ENCODE measurements at places on chromosomes 16 and 17.

DNA sequence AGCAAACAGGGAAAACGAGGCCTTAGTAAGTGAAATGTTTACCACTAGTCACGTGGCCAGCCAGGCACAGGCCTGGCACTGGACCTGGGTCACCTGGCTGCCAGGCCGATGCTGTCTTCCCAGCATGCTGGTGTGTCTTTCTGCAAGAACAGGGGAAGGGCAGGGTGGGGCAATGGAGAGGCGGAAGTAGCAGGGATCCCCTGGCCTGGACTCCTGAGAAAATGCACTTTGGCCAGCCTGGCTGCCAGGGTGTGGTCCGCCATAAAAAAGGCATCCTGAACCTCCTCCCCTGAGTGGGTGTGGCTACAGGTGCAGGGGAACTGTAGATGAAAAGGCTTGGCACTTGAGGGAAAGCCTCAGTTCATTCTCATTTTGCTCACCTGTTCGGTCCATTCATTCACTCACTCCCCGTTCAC lies 1.0 kb upstream of the ANKRD40CL start:
- no peak for DNase-seq

DNA sequence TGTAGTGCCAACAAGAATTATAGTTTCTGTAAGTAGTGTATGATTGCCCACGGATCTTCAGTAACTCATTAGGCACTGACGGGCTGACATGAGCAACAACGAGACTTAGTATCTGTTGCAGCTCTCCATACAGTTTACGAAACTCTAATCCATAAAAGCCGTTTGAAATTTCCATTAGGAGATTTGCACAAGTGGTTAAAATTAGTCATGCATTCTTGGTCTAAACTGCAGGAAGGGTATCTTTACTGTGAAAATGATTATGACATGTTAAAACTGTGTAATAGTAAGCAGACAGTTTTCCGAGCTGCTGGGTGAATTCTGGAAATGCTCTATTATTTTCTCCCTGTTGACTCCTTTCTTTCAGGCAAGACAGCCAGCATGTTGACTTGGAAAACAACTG lies 605.0 kb downstream of the WWOX start:
- DNase-seq: no peak

DNA sequence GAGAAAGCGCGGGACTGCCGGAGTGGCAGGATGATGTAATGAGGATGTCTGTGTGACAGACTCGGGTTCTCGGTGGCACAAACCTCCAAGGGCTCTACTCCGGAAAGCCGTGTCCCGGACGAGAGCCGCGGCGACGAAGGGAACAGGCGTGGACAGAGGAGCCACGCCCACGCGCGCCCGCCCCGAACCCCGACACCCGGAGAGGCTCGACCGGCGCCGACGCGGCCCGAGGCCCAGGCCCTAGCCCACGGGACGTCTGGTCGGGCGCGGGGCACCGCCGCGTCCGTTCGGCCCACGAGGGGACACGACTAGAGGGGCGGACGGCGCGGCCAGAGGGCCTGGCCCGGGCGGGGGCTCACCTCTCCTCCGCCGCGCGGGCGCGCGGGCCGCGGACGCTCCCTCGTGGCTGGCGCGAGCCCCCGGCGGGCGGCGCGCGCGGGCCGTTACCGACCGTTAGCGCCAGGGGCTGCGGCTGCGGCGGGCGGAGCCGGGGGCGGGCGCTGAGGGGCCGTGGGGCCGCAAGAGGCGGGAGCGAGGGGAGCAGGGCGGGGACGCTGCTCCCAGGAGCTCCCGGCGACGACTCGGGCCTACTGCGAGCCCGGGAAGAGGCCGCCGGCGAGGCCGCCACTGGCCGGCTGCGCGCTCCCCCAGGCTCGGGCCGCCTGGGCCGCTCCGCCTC lies 2.1 kb upstream of the IRX5 start:
- DNase-seq: no peak

DNA sequence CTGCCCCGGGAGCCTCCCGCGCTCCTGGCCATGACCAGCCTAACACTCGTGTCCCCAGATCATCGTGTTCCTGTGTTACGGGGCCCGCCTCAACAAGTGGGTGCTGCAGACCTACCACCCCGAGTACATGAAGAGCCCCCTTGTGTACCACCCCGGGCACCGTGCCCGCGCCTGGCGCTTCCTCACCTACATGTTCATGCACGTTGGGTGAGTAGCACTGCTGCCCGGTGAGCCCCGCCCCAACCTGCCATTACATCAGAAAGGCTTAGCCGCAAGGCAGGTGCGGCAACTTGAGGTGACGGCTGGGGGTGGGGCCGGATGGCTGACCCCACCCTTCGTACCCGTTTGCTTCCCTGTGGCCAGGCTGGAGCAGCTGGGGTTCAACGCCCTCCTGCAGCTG lies 1.4 kb downstream of the RHBDL1 start:
- DNase-seq: no peak

GRCh38 chr16:85419503-85420408 lies 193.4 kb upstream of the GSE1 start:
- DNase-seq: no peak

DNA sequence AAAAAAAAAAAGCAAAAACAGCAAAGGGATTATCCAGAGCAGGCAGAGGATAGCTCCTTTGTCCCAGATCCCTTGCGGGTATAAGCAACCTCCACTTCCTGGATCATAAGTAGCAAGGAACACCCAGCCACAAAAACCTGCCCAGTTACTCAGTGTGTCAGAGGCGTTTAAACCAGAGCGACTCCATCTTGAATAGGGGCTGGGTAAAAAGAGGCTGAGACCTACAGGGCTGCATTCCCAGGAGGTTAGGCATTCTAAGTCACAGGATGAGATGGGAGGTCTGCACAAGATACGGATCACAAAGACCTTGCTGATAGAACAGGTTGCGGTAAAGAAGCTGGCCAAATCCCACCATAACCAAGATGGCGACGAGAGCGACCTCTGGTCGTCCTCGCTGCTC lies 33.4 kb upstream of the HELZ start:
- DNase-seq: no peak

DNA sequence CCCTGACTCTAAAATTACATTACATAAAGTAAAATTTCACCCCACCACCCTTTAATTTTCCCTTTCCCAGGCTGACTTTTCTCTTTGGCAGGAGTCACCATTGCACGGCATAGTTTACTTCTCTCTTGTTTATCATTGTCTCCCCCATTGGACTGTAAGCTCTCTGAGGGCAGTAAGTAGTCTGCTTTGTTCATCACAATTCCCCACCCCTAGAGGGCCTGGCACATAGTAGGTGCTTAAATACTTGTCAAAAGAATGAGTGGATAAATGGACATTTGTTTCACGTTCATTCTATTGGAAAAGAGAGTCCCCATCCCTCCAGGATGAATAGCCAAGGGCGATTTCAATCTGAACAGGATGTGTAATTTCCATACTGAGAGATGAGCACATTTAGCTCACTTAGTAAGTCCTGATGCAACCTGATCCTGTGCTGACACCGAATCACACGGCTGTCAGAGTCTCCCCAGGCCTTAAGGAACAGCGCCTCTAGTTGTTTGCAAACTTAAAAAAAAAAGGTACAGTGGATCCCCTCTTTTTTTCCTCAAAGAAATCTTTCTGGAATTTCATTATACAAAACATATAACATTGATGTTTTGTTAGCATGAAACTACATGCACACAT lies 54.0 kb downstream of the AKAP1 start:
- DNase-seq: no peak

GRCh38 chr16:83109490-83110125 lies 482.8 kb downstream of the CDH13 start:
- no peak for DNase-seq

- DNase-seq: peak; percentile 67
These were observed 49.7 kb downstream of the TUBD1 start for GRCh38 chr17:59842901-59843652.

DNA sequence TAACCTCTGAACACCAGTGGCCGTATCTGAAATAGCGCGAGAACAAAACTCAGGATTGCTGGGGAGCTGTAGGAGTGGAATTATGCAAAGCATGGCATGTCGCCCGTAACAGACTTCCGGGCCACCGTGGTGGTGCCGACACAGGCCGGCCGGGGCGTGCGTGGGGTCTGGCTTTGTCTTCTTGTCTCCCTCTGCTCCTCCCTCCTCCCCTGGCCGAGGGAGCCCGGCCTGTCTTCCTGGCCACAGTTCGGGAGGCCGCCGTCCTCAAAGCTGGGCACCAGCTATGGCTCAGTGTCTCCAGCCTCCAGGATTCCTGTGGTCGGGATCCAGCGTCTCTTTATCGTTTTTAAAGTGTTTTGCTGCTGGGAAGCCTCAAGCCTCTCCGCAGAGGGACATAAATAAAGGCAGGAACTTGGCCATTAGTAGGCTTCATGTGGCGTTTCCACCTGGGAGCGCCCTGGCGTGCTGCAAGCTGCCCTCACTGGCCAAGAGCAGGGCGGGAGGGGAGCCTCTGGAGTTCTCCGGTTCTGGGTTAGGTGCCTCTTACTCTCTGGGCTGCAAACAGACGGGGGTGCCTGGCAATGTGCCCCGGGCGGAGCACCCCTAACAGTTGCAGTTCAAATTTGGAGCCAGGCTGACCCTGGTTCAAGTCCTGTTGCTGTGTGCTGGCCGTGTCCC lies 22.0 kb upstream of the NPTX1 start:
- no peak for DNase-seq

- no peak for DNase-seq
These were observed 51.6 kb upstream of the CORO6 start for GRCh38 chr17:29674281-29674680.

GRCh38 chr17:63639125-63639524 lies 16.9 kb downstream of the MAP3K3 start:
- DNase-seq: no peak

GRCh38 chr16:73071131-73071940 lies 23.4 kb upstream of the ZFHX3 start:
- no peak for DNase-seq

All from activated CD4-positive, alpha-beta T cell treated with anti-CD3 and anti-CD28 coated beads for 24 hours (primary cell).